T follicular helper cell (primary cell): ENCODE measurements at places on chromosomes 3 and 15.

DNA sequence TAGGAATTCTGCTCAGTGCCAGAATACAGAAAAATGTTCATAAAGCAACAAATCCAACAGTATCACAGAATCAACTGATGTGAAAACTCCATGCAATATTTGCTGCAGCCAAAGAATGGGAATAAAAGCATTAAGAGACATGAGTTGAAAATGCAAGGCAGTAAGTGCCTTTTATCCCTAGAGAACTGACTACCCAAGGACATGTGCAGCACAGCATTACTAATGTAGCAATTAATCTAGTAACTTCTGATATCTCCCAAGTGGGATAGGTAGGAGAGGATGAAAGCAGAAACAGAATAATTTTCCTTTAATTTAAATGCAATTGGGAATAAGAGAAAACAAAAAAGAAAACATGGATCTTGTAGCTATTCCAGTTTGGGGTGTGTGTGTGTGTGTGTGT is 497.5 kb upstream of the CBLB start:
- no peak for DNase-seq

- DNase-seq, result no peak
These were observed 69.9 kb downstream of the LDHAL6B start for GRCh38 chr15:59276225-59277178.

DNA sequence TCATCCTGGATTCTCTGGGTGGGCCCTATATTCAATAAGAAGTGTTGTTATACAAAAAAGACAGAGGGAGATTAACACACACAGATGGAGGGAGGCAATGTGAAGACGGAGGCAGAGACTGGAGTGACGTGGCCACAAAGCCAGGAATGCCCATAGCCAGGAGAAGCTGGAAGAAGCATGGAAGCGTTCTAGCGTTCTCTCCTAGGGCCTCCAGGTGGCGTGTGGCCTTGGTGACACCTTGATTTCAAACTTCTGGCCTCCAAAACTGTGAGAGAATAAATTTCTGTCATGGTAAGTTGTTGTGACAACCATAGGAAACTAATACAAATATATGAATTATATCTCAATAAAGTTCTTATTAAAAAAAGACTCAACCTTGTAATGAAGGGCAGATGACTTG is 21.3 kb downstream of the THBS1 start:
- DNase-seq, result no peak

DNA sequence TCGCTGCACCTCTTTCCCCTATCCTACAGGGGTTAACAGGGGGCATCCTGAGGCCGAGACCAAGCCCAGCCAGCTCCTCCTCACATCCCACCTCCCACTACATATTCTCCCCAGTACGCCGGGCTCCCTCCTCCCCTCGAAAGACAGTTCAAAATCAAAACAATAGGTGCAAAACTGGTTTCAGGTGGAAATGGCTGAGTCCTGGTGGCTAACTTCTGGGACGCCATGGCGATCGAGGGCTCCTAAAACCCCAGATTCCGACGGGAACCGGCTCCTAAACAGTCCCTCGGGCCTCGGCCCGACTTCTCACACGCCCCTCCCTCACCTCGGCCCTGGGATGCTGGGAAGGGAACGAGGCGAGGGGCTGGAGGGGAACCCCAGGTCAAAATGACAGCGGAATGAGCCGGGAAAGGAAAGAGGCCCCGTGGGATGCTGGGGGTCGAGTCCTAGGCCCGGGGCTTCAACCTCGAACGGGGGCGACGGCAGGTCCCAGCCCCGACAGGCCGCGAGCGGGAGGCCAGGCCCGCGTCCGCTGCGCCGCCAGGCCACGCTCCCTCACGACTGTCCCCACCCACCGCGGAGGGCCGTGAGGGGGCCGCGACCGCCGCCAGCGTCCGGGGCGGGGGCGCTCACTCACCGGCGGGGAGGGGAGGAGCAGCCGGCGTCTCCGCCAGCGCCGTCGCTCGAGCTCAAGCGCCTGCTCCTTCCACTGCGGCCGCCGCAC is 492 bp downstream of the TMCC1 start:
- DNase-seq, result peak; percentile 6

DNA sequence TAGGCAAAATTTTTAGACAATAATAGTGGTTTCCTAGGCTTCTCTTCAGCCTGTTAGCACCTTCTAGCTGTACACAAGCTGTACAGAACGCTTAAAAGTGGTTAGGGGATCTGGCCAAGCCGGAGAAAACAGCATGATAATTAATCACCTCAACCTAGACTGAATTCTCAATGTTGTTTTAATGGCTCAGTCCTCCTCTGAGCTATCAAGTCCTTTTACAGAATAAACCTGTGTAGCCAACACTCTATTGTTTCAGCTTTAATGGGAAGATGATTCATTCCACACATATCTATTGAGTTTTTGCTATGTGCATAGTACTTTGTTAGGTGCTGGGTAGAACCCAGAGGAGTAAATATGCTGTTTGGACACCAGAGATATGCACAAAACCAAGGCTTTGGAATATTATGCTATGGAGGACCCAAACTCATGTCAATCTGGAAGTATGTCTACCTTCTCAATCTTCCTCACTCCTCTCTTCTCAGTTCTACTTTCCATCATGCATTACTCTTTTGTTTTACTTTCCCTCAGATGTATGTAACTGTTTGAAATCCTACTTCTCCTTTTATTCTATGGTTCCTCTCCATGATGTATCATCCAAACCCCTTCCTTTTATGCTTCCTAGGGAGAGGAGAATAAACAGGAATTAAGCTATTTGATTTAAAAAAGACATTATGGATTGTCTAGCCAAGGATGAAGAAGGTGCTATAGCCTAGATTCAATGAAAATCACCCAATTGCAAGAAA is 27.6 kb upstream of the UBE2E2 start:
- no peak for DNase-seq

DNA sequence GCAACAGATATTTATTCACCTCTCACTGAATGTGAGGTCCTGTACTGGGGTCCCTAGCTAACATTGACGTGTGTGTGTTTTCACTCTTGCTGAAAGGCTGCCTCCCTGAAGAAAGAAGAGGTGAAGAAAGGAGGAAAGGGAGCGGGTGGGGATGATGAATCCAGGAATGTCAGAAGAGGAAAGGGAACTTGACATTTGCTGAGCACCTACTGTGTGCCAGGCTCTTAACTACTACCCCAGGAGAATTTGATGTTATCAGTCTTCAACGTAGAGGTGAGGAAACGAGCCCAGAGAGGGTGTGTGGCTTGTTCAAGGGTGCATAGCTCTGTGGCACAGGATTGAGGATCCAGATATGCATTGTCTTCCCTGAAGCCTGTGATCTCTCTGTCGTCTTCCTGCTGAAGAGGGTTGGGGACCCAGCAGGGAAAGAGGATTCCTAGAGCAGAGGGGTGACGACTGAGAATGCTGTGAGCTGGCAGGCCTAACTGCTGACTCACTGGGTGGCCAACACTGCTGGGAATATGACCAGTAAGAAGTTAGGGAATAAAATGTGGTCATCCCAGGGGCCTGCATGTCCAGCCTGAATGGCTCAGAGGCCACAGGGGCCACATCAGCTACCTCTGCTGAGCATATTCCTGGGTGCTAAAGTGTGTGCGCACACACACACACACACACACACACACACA is 6.6 kb upstream of the ATP2B2 start:
- no peak for DNase-seq

DNA sequence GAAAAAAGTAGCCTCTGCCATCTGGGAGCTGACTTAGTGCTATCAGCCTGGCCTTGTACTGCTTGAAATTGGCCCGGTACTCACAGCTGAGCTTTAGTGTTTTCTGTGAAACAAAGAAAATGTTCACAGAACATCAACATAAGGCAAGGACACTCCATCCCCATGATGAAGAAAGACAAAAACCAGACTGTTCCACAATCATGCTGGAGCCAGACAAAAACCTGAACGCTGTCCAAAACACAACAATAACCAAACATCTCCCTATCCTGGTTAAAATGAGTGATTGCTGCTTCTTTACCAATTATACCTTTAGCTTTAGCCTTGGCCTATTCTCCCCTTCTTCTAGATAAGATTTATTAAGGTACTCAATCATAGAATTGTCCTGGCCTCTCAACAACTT is 153.9 kb downstream of the CPNE4 start:
- DNase-seq, result no peak

GRCh38 chr15:58951388-58952007 is 18.0 kb upstream of the SLTM start:
- no peak for DNase-seq
